IMR-90 (cell line): ENCODE measurements at places on chromosomes 5 and 9. TPM values are rescaled to one million over a fixed set of nuclear protein-coding genes. Genes with fewer than 3 reads are reported as not detected.

The GCNT4 gene
- 1.8 and 2.5 TPM in 2 replicates for total RNA-seq

The LRRC19 gene
- total RNA-seq: not detected in 2 replicates

- H3K4me3 ChIP-seq: no peak overlapping the region
- H3K36me3 ChIP-seq: no peaks in the 10 kb centered on the region
- no peaks in the 10 kb centered on the region for H3K27me3 ChIP-seq
- no peak for DNase-seq
- no peaks in the 10 kb centered on the region for H3K4me1 ChIP-seq
- no peak overlapping the region for H3K27ac ChIP-seq
Measured at GRCh38 chr5:153700940-153701339, 210.5 kb downstream of the GRIA1 start.

DNA sequence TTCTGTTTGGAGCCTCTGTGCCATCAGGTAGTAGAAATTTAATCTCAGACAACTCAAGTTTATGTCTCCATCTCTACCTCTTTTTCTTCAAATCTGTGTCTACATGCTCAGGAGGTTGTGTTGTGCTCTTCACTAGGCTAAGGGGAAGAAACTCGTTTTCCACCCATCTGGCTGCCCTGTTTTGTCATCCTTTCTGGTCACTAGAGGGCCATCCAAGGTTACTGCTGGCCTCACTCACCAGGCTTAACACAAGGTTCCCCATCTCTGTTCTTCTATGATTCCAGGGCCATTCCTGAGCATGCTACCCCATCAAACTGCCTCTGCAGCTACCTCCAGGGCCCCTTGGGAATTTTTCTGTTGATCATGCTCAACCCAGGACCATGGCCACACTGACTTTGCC, 213.3 kb upstream of the FBXL7 start:
- DNase-seq: no peak
- no peaks in the 10 kb centered on the region; the same call in 1 of the 2 replicates for H3K4me1 ChIP-seq
- H3K36me3 ChIP-seq: no peaks in the 10 kb centered on the region

DNA sequence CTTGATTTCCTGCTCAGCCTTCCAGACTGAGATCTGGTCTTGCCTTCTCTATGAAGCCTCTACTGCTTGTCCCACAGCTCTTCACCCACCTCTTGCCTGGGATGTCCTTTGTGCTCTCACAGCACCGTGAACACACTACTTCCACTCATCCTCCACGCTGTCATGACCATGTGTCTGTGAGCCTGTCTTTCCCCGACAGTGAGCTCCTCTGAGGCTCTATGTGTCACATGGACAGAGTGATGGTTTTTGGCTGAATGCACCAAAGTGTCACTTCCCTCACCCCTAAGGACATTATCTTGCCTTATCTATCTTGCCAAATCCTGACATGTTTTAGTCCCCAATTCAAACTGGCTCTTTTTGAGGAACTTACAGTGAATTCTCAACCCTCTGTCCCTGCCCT, 11.3 kb downstream of the PHYKPL start:
- no peaks in the 10 kb centered on the region for H3K27me3 ChIP-seq
- peaks cover 33% of the 10 kb centered on the region for H3K36me3 ChIP-seq
- H3K27ac ChIP-seq: no peak overlapping the region
- no peak overlapping the region for H3K4me3 ChIP-seq
- H3K4me1 ChIP-seq: no peaks in the 10 kb centered on the region

The TYRP1 gene
- total RNA-seq: 0.83 and 0.90 TPM in 2 replicates

The GABBR2 gene
- total RNA-seq: 19.4 and 20.3 TPM in 2 replicates

DNA sequence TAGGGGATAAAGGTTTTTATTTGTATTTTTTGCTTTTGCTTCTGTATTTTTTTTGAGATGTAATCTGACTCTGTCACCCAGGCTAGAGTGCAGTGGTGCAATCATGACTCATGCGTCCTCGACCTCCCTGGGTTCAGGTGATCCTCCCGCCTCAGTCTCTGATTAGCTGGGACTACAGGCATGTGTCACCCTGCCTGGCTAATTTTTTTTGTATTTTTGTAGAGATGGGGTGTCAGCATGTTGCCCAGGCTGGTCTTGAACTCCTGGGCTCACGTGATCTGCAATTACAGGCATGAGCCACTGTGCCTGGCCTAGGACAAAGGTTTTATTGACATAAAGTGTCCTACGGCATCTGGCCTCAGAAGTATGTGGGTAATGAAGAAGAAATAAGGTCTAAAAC, 297.1 kb upstream of the C9orf72 start:
- no peaks in the 10 kb centered on the region for H3K36me3 ChIP-seq
- H3K4me3 ChIP-seq: no peak overlapping the region
- no peaks in the 10 kb centered on the region for H3K27me3 ChIP-seq
- H3K27ac ChIP-seq: no peak overlapping the region
- no peak for DNase-seq

The KCNN2 gene
- 2.2 and 3.3 TPM in 2 replicates for total RNA-seq

The DOLPP1 gene
- 6.7 and 7.0 TPM in 2 replicates for total RNA-seq

DNA sequence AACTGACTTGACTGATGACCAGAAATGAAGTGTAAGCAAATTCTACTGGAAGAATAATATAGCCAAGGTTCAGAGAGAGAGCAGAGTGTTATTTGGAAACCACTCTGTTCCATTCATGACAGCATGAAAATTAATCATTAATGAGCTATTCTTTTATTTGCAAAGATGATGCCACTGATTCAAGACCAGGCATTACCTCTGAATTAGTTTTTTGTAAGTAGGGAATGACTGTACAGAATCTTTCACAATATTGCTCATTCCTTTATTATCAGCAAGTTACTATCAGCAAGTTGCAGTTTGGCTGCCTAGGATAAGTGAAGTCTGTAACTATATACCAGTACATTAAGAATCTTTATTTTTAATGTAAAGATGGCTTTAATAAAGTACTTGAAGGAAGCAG, 75.1 kb upstream of the RGMB start:
- no peak overlapping the region for H3K4me3 ChIP-seq
- H3K36me3 ChIP-seq: no peaks in the 10 kb centered on the region
- H3K4me1 ChIP-seq: no peaks in the 10 kb centered on the region
- H3K27ac ChIP-seq: no peak overlapping the region
- H3K27me3 ChIP-seq: no peaks in the 10 kb centered on the region

GRCh38 chr5:54148858-54149257, 161.5 kb downstream of the ARL15 start:
- DNase-seq: peak; percentile 11
- H3K27me3 ChIP-seq: no peaks in the 10 kb centered on the region
- H3K4me3 ChIP-seq: no peak overlapping the region
- H3K4me1 ChIP-seq: no peaks in the 10 kb centered on the region
- no peak overlapping the region for H3K27ac ChIP-seq

The SPATA31D4 gene
- total RNA-seq: not detected in 2 replicates

DNA sequence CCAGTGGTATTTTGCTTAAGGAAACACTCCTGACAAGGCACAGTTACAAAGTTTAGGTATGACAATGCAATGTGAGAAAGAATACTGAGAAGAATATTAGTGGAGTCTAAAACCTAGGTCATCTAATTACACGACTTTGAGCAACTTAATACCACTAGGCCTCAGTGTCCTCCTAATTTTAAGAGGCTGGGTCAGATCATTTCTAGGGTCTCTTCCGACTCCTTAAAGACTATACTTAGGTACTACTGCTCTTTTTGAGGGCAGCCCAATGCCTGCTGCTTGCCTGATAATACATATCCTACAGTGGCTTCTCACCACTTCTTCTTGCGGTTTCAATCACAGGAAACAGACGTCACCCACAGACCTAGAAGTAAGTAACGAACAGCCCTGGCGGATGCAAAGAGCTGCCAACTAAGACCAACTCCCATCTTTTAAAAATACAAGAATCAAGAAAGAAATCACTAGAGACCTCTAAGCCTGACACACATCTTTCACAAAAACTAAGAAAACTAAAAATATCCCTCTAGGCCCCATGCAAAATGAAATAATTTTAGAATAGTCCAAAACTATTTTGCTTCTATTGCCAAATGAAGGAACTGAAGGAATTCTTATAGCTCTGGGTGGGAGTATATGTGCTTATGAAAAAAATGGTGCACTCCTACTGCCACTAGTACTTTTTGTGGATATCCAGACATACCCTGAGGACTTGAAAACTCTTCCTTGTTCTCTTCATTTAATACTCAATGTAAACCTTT, 13.1 kb downstream of the DIAPH1 start:
- no peak overlapping the region for H3K27ac ChIP-seq
- no peak overlapping the region for H3K4me3 ChIP-seq
- H3K4me1 ChIP-seq: peaks cover 4% of the 10 kb centered on the region
- H3K36me3 ChIP-seq: no peaks in the 10 kb centered on the region
- DNase-seq: no peak

- DNase-seq: peak; percentile 76
- no peak overlapping the region for H3K4me3 ChIP-seq
- no peaks in the 10 kb centered on the region for H3K27me3 ChIP-seq
- H3K4me1 ChIP-seq: peaks cover 16% of the 10 kb centered on the region
- H3K36me3 ChIP-seq: no peaks in the 10 kb centered on the region; the same call in 1 of the 2 replicates
- H3K27ac ChIP-seq: peak overlapping the region; percentile 55; the same call in 1 of the 2 replicates
Measured at GRCh38 chr5:109694451-109694891, 4.7 kb downstream of the MAN2A1 start.

The PFN3 gene
- not detected in 2 replicates for total RNA-seq

GRCh38 chr9:84189904-84190303, 150.7 kb downstream of the SLC28A3 start:
- no peaks in the 10 kb centered on the region for H3K36me3 ChIP-seq
- DNase-seq: no peak
- H3K4me1 ChIP-seq: peaks cover 2% of the 10 kb centered on the region; the same call in 1 of the 2 replicates
- H3K27ac ChIP-seq: no peak overlapping the region
- H3K27me3 ChIP-seq: peaks cover 1% of the 10 kb centered on the region
- no peak overlapping the region for H3K4me3 ChIP-seq

DNA sequence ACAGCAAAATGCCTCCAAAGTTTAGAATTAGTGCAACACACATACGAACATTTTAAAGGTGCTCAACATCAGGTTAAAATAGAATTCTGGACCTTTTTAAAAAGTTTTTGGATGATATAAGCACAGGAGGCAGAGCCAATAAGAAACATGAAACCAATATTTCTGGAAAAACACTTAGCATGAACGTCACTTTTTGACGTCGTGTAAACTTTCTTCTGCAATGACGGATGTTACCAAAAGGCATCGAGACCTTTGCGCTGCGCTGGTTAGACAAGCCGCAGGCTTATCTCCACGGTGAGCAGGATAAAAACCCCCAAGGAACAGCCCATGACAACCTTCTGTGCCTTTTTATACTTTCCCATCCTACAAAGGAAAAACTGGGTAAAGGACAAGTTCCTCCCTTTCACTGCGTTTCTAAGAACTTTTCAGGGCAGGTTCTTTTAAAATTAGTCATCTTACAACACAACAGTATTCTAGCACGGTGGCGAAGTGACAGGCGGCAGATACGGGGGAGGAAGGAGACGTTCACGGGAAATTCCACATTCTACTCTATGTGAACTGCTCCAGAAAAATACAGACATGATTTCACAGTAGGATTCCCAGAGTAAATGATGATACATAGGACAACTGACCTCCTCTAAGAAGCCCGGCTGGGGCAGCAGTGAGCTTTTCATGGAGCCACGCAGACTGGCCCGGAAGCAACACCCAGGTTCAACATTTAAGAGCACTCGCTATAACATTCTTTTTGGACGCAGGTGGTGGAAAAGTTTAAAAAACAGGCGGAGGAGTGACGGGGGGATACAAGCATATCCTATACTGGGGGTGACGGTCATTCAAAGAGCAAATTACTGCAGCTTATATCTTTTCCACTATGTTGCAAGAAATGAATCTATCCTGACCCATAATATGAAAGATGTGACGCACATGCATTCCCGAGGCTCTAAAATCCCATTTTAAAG, 52.4 kb downstream of the USP20 start:
- no peaks in the 10 kb centered on the region for H3K27me3 ChIP-seq
- peak; percentile 81 for DNase-seq
- peaks cover 30% of the 10 kb centered on the region for H3K4me1 ChIP-seq
- no peak overlapping the region; the same call in 1 of the 2 replicates for H3K27ac ChIP-seq
- H3K4me3 ChIP-seq: no peak overlapping the region

- no peaks in the 10 kb centered on the region for H3K27me3 ChIP-seq
- H3K36me3 ChIP-seq: no peaks in the 10 kb centered on the region
- DNase-seq: no peak
- no peak overlapping the region for H3K27ac ChIP-seq
Measured at GRCh38 chr5:142421228-142421617, 96.4 kb upstream of the SPRY4 start.

The PCDHGA10 gene
- 6.6 and 6.9 TPM in 2 replicates for total RNA-seq

The BRINP1 gene
- total RNA-seq: under 0.01 TPM in 1 of 2 replicates, not detected in the other

The SHISAL2B gene
- total RNA-seq: not detected in 2 replicates

The HSPB3 gene
- total RNA-seq: 0.54 TPM in 1 of 2 replicates, not detected in the other

- peaks cover 2% of the 10 kb centered on the region for H3K4me1 ChIP-seq
- no peak for DNase-seq
- H3K27me3 ChIP-seq: no peaks in the 10 kb centered on the region
- no peak overlapping the region for H3K27ac ChIP-seq
- H3K36me3 ChIP-seq: 0 out of 2 replicates have a peak, but pooled peaks cover 2% of the 10 kb centered on the region
- no peak overlapping the region for H3K4me3 ChIP-seq
Measured at GRCh38 chr5:93407454-93407853, 173.6 kb downstream of the NR2F1-AS1 start.

The SPINK13 gene
- not detected in 2 replicates for total RNA-seq

- no peaks in the 10 kb centered on the region for H3K4me1 ChIP-seq
- no peaks in the 10 kb centered on the region for H3K36me3 ChIP-seq
- H3K27ac ChIP-seq: no peak overlapping the region
Measured at GRCh38 chr5:131944702-131945550, 537 bp downstream of the MEIKIN start.

The DNAI1 gene
- not detected in 2 replicates for total RNA-seq

DNA sequence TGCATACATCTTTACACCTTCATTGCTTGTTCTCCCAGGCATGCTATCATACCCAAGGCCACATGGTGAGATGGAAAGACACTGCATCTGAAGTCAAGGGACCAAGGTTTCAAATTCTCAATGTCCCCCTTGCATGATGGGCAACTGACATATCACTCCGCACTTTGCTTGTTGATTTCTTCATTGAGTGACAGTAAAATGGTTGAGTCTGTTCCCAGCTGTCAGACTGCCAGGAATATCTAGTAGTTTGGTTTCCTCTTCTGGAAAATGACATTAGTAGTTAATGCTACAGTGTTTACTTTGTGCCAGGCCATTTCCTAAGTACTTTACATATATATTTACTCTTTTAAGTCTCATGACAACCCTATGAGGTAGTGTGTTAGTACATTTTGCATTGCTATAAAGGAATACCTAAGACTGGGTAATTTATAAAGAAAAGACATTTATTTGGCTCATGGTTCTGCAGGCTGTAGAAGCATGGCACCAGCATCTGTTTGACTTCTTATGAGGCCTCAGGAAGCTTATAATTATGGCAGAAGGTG, 114.4 kb downstream of the PCSK1 start:
- peaks cover 17% of the 10 kb centered on the region for H3K4me1 ChIP-seq
- H3K27ac ChIP-seq: no peak overlapping the region
- no peaks in the 10 kb centered on the region for H3K27me3 ChIP-seq
- no peaks in the 10 kb centered on the region for H3K36me3 ChIP-seq
- no peak for DNase-seq
- no peak overlapping the region for H3K4me3 ChIP-seq
